ENCODE measurements at places on chromosomes 4 and X. TPM values are rescaled to one million over a fixed set of nuclear protein-coding genes. Genes with fewer than 3 reads are reported as not detected.

GRCh38 chr4:183445097-183445428 is 627 bp downstream of the CDKN2AIP start:
- no peak for DNase-seq

SUV39H1 gene
- total RNA-seq: 26.8 TPM

RAB41 gene
- total RNA-seq: not detected

CFAP47 gene
- not detected for total RNA-seq

DNA sequence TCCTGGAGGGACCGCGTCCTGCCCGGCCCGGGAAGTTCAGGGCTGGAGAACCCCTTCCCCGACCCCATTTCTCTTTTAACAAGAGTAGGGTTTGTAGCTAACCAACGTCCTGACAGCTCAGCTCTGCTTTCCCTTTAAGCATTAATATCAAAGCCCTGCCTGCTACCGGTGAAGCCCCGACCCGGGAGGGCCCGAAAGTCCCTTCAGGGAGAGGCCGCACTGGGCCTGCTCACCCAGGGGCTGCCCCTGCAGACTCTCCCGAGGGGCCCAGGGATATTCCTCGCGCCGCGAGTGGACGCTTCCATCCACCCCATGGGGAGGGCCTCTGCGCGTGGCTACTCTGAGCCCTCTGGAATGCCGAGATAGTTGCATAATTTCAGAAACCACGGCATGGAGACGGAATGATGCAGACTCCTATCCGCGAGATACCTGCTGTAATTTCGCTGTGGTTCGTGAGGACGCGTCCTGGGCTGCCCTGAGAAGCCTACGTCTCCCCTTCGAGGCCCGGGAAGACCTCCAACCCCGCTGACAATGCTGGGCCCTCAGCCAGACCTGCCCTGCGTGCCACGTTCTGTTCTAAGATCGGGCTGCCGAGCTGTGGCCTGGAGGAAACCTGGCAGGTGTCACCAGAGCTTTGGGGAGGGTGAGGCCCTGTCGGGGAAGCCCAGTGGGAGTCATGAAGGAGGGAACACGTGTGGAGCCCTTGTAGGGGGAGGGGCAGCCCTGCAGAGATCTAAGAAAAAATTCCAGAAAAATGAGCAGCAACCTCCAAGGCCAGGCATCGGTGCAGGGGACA is 999 bp upstream of the CTBP1 start:
- DNase-seq: peak; percentile 74

DNA sequence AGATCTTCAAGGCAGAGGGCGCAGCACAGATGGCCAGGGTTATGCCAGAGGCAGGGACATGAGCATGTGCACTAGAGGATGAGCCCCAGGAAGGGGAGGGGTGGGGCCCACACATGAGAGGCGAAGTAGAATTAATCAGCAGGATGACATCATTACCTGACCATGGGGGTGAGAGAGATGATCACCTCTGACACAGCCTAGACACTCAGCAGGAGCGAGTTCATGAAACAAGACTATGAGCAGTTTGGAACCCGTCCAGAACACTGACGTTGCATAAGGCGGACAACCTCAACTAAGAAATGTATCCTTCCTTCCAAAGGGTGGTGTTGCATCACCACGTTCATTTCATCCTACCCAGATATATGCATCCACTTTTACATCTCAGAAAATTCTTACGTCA is 446.7 kb upstream of the TENM3 start:
- DNase-seq: no peak

DNA sequence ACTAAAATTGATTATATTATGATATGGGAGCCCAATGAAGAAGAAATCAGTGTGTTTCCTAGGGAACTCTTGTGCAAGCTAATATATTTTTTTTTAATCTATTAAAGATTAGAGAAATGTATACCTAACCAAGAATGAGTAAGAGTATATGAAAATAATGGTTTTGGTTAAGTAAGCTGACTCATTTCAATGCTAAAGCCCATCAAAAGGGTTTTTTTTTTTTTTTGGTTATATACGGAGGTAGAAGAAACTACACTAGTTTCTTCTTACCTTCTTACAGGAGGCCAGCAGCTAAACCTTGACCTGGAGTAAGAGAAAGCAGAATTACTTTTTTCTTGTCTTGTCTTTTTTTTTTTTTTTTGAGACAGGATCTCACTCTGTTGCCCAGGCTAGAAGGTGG is 27.5 kb downstream of the RUFY3 start:
- DNase-seq: no peak

DNA sequence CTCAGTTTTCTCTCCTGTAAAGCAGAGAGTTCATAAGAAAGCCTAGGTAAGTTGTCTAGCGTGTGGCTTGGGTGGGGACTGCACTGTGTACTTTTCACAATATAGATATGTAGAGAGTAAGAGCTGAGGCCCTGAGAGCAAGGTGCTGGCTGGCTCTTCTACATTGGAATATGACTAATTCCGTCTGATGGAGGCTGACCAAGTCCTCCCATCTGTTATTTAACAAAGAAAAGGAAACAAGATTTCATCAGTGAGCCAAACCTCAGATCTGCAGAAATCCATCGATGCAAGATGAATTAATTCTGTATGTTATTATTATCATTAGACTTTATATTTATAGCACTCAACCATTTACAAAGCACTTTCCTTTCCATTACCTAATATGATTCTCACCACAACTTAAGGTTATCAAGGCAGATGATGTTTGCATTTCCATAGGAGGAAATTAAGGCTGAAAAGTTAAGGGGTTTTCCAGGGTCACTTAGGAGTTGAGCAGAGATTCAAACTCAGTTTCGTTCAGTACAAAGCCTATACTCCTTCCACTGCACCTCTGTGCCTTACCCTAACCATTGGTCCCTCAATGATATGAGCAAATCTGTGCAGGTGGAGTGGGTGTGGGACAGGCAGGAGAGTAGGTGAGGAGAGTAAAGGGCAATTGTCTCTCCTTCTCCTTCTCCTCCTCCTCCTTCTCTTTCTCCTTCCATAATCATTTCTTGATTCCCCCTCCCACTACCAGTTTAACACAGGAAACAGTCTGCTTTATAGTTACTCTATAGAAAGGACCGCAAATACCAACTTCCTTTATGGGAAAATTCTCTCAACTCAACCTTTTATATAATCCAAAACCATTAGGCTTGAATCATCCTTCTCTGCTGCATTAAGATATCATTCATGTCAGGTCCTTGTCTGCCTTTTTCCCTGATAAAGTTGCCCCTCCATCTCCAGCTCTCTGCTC is 27.6 kb upstream of the SRD5A3 start:
- DNase-seq: no peak

DNA sequence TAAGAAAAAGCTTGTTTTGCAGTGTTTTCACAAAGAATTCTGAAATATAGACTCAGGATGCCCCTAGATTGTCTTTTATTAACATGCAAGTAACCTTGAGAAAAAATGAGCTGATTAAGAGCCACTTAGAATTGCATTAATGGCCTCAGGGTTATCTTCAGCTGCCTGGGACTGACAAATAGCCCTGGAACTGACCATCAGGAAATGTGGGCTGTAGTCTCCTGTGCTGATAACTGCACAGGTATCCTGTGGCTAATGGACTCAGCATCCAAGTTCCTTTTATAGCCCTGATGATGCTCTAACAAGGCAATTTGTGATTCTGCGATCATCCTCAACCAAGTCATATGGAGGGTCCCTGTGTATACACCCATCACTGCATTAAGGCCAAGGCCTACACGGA is 17.0 kb downstream of the CA5B start:
- DNase-seq: no peak

GRCh38 chr4:98448908-98449307 is 187.7 kb downstream of the RAP1GDS1 start:
- DNase-seq: no peak

PHOX2B gene
- total RNA-seq: not detected

DNA sequence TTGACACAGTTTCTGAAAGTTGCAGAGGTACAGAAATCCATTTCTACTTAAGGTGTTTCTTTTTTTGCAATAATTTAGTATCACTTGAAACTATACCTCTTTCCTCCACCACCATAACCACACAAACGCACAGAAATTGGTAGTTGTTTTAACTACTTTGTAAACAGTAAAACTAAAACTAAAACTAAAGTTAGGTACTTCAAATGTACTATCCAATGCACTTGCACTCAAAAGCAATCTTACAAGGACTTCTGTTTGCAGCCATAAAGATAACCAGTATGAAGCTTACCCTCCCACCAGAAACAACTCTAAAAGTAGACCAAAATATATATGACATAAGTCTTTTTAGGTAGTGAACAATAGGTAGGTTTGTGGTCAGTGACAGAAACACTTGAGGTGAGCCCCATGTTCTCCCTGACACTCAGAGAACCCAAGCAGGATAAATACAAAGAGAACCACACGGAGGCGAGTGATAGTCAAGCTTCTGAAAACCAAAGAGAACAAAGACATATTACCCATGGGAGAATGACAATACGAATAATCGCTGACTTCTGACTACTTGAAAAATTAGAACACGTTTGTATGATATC is 72.2 kb upstream of the VBP1 start:
- DNase-seq: no peak

DNA sequence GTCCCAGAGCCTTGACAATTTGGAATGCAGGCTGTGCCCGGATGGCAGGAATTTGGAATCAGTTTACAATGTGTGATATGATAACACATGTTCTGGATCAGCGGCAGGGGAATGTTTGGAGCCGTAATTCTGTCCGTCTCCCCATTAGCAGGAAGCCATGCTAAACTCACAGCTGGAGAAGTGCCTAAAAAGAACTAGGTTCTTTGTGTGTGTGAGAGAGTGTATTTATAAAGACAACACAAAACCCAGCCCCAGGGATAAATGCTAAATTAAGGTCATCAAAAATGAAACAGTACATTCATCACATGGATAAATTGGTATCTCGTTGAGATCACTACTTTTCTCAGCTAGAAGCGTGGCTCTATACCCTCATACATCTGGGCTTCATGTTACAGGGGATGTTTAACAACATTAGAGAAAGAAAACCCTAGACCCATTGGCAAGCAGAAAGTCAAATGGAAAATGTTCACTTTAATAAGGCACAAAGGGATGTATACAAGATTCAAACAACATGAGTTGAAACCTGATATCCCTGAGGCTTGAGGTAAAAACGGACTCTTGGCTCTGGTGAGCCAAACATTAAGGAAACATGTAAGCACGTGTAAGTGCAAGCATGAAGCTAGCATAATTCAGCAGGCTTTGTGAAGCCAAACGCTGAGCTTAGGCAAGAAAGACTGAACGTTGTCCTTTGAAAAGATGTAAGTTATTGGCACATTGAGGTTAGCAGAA is 18.0 kb upstream of the TMEM131L start:
- no peak for DNase-seq

GRCh38 chr4:110797486-110797885 is 174.6 kb upstream of the PITX2 start:
- DNase-seq: no peak

CC2D2A gene
- total RNA-seq: not detected

TLR10 gene
- 0.25 TPM for total RNA-seq

BRS3 gene
- not detected for total RNA-seq

DNA sequence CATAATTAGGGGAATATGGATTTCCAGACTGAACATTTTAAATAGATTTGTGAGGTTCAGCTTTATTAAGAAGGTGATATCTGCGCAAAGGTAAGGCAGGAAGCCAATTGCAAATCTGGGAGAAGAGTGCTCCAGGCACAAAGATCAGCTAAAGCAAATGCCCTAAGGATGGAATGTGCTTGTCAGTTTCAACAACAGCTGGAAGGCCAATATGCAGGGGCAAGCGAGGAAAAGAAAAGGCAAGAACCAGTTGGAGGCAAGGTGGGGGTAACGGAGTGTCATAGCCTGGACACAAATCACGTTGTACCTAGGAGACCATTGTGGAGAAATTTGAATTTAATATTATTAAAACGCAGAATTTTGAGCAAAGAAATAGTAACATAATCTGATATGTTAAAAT is 1710.3 kb upstream of the PCDH7 start:
- no peak for DNase-seq

TMEM131L gene
- total RNA-seq: 57.2 TPM

DNA sequence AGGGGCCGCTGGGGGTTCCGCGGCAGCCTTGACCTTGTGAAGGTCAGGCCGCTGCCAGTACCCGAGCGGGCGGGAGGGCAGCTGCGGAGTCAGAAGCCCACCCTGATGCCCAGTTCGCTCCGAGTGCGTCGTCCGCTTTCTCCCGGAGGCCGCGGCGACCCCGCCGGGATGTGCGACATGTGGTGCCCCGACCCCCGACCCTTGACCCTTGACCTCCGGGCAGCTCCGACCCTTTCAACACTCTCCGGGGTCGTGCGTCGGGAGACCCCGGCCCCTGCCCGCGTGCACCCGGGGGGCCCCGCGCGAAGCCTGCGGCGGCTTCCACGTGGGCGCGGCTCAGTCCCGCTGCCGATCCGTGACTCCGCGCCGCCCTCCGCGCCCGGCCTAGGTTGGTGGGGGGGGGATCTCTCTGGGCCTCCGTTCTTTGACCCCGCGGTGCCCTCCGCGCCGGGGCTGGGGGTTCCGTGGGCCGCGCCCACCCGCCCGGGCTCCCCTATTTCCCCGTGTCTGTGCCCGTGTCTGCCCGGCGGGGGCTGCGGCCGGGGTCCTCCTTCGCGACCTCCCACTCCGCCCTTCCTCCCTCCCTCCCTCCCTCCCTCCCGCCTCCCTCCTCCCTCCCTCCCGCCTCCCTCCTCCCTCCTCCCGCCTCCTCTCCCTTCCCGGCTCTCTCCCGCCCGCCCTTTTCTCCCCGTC is 609 bp upstream of the SLC25A6 start:
- no peak for DNase-seq

GRCh38 chrX:154096140-154097002 is 1.1 kb downstream of the MECP2 start:
- peak; percentile 37 for DNase-seq

DNA sequence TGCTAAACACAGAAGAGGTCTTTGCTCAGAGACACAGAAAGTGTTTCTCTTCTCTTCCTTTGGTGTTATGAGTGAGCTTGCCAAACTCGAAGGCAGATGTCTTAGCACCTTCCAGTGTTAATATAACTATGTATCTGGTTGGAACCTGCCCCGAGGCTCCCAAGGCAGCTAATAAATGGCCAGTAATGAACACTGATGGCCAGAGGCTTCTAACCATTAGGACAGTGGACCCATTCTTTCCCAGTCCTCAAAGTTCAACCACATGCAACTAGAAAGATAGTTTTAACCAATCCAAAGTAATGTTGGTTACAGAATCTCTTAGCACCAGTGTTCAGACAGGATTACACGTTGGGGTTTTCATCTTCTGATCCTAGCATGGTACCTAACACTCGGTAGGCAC is 42.7 kb upstream of the JADE1 start:
- DNase-seq: no peak

CFI gene
- not detected for total RNA-seq

- DNase-seq: no peak
These were observed 597.1 kb downstream of the MID1IP1 start for GRCh38 chrX:39398215-39398962.

ODAPH gene
- 0.31 TPM for total RNA-seq

CYBB gene
- total RNA-seq: 4.3 TPM

- no peak for DNase-seq
These were observed 17.2 kb upstream of the HPGDS start for GRCh38 chr4:94359838-94360237.

GRCh38 chr4:8308856-8309771 is 39.6 kb downstream of the HTRA3 start:
- peak; percentile 19 for DNase-seq

DNA sequence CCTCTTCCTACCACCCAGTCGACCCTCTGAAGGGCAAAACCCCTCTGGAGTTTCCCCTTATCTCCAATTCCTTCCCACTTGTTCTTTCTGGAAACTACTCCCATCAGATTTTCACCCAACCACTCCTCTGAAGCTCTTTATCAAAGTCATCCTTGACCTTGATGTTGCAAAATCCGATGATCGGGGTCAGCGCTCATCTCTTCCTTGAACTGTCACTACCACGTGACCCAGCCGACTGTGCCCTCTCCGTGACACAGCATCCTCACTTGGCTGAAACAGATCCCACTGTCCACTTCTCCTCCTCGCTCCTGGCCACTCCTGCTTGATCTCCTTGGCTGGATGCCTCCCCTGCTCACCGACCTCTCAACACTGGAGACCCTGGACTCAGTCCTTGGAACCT is 1.1 kb downstream of the CFAP99 start:
- DNase-seq: no peak
